BE2C (cell line): ENCODE measurements at places on chromosomes 5 and 9.

- no peak for DNase-seq
Measured at GRCh38 chr9:93303258-93303771, 119.4 kb downstream of the WNK2 start.

- no peak for DNase-seq
Measured at GRCh38 chr5:174953871-174954270, 229.5 kb downstream of the MSX2 start.

DNA sequence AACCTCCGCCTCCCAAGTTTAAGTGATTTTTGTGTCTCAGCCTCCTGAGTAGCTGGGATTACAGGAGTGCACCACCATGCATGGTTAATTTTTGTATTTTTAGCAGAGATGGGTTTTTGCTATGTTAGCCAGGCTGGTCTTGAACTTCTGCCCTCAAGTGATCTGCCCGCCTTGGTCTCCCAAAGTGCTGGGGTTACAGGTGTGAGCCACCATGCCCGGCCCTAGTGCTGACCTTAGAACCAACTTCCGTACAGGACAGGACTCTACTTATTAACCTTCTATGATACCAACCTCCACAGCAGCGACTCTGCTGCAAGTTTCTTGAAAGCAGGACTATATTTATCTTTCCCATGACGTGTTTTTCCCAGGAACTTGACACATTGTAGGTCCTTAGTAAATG, 176.9 kb downstream of the RGS3 start:
- DNase-seq = no peak

GRCh38 chr5:56480078-56480704, 247.1 kb upstream of the ANKRD55 start:
- no peak for DNase-seq

- DNase-seq = no peak
Measured at GRCh38 chr5:107766439-107766838, 95.7 kb upstream of the EFNA5 start.

DNA sequence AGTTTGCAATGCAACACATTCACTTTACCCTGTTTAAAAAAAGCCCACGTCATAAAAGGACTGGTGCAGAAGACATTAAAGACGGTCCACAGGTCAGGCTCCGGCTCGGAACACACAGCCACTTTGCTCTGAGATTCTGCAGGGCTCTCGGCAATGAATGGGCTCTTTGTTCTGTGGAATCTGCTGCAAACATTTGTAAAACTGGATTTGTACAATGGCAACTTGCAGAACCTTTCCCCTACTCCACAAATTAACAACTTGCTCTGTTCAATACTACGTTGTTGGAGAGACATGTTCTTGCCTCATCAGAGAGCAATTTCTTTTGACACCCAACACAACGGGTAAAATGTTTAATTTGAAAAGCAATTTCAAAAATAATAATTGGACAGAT, 13.0 kb upstream of the NR5A1 start:
- no peak for DNase-seq

- DNase-seq = no peak
Measured at GRCh38 chr5:179769796-179770195, 24.0 kb upstream of the LTC4S start.

DNA sequence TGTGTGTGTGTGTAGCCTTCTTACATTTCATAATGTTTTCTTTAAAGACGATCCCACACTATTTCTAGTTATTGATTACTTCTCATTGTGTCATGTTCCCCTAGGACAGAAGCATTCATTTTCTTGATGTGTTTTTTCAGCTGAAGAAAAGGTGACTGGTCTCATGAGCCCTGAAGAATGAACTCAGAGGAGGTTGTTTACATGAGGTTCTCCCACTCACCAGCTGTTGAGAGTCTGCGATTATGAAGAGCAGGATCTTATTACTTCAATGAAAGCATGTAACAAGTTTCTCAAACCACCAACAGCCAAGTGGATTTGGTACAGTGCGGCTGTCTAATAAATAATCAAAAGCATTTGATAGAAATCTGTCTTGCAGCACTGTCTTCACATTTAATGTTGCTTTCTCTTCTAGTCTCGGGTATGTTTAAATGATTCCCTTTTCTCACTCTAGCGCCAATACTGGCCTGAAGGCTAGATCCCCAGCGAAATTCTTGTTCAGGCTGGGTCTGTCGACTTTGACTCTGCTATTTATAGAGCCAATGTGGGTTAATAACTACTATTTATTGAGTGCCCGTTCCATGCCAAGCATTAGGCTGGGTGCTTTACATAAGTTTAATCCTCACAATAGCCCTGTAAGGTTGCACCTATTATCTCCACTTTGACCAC, 9.6 kb upstream of the FSD1L start:
- DNase-seq = no peak

GRCh38 chr9:93118863-93119702, 15.0 kb downstream of the NINJ1 start:
- peak; percentile 4 for DNase-seq

- DNase-seq = no peak
Measured at GRCh38 chr5:122097391-122097790, 19.3 kb upstream of the LOX start.

DNA sequence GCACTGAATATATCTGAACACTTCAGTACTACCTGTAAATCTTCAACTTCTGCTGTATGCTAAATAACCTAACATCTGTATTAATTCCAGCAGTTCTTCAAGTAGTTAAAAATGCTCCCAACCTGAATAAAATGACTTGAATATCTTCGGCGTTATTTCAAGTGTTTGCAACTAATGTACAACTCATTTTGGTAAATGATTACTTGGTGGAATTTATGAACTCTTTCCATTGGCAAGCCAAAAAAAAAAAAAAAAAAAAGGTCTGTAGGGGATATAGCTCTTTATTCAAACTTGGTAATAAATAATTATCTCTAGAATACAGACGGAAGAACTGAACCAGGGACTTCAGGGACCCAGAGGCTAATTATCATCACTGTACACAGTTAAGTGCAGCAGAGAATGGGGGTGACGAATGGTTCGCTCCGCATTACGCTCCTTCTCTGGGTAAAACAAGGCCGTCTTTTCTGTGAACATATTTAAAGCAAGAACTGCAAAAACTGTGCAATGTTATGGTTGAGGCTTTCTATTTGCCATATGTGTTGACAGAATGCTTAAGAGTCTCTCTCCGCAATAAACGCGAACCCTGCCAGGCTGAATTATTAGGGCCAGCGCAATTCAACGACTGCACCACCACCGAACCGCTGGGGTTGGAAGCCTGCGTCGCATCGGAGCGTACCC, 1.9 kb upstream of the ERBIN start:
- DNase-seq = no peak

GRCh38 chr9:19114680-19115270, 12.1 kb upstream of the HAUS6 start:
- no peak for DNase-seq

DNA sequence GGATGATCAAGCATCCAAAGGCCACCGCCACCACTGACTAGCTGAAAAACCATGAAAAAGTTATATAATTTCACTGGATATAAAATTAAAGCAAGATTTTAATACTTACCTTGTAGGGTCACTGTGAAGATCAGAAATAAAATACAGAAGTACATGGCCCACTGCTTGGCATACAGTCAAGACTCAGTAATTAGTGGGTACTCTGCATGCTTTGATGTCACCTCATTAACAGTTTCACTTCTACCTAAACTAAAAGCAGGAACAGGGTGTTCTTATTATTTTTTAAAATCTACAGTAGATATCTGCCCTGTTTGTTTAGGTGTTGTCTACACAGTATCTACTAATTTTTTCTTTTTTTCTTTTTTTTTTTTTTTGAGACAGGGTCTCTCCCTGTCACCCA, 66.4 kb downstream of the NFIB start:
- DNase-seq = no peak

DNA sequence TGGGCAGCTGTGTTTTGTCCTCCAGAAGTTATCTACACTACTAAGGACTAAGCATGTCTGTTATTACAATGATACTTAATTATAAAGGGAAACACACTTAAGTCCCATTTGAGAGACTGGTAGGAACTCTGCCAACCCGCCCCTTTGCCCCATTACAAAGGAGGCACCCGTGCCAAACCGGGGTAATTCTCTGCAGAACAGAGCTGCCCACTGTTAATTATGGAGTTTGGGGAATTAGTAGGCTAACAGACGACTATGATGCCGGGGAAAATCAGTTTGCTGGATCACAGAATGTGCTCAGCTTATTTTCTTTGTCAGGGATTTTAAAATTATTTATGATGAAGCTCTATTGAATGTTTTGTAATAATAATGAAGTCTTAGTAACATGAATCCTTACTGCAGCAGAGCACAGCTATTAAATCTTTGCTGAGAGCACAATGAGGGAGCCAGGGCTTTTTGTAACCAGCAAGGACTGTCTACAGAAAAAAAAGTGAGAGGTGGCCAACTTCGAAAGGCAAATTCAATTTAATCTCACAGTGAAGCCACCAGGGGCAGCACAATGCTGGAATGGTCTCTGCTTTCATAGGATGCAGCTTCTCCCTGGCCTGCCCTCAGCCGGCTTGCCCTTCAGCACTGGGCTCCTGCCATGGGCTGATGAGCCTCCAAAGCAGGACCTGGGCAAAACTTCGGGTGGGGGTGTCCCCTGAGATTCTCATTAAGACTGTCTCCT, 134.5 kb downstream of the GNAQ start:
- DNase-seq = peak; percentile 89

DNA sequence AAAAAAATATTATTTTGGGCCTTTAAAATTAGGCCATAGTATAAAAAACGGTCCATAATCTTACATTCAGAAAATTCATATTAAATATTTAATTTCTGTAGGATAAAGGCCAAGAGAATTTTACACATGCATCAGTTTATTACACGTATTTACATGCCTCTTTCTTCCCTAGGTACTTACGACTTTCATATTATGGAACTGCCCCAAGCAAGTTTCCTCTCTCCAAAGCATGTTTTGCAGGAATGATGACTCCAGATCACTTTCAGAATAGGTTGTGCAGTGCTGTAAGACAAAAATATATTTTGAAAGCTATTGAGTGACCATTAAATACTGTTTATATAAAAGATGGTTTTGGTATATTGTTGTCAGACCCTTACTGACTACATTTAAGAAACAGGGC, 61.8 kb downstream of the WDR36 start:
- no peak for DNase-seq

DNA sequence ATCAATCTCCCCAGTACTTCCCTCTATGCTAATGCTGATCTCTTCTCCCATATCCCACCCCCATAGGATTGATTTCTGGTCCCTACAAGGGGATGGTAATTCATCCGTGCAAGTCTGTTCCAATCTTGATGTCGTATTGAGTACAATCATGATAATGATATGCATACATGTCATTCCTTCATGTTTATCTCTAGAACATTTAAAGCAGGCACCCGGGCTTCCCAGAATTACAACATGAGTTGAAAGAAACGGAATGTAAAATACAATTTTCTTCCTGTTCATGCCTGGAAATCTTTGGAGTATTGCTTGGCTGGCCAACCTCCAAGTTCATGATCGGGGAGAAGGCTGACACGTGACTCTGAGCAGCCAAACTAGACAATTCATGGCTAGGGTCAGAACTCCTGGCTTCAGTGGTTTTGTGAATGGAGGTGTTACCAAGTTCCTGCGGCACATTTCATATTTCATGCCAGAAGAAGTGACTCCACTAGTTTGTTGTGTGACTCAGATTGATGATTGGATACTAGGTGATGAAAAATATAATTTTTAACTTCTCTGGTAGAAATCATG, 66.6 kb downstream of the C9orf152 start:
- DNase-seq = no peak

GRCh38 chr5:15938186-15938585, 241.4 kb downstream of the MARCHF11 start:
- no peak for DNase-seq

GRCh38 chr9:75071530-75072122, 16.3 kb downstream of the NMRK1 start:
- no peak for DNase-seq

DNA sequence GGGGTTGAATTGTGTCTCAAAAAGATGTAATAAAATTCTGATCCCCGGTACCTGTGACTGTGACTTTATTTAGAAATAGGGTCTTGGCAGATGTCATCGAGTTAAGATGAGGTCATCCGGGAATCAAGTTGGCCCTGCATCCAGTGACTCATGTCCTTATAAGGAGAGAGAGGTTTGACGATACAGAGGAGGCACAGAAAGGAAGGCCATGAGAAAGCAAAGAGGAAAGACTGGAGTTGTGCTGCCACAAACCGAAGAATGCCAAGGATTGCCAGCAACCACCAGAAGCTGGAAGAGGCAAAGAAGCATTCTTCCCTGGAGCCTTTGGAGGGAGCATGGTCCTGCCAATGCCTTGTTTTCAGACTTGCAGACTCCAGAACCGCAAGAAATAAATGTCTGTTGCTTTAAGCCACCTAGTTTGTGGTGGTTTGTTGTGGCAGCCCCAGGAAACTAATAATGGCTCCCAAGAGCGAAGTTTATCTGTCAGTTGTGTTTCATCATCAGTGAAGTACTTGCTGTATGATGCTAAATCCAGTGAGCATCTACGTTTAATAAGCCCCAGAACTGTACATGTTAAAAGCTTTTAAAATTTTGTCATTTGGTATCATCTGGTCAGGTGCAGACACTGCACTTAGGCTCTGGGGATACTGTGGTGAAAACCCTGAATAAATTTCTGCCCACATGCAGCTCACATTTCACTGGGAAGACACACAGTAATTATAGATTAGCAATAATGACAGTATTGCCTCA, 114.8 kb downstream of the TLE4 start:
- DNase-seq = no peak

DNA sequence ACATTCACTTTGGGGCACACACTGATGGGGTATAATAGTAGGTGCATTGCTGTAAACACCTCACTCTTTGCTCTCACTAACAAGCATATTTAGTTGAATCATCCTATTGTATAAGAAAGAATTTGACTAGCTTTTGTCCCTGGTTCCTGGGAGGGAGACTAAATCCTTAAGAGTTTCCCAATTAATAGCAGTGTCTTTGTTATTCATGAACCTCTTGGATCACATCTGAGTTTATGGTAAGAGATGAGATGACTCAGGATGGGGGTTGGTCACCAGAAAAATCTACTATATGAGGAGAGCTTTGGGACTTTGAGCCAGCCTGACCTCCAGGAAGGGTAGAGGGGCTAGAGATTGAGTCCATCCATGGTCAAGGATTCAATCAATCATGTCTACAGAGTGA, 56.8 kb downstream of the PUM3 start:
- DNase-seq = no peak

DNA sequence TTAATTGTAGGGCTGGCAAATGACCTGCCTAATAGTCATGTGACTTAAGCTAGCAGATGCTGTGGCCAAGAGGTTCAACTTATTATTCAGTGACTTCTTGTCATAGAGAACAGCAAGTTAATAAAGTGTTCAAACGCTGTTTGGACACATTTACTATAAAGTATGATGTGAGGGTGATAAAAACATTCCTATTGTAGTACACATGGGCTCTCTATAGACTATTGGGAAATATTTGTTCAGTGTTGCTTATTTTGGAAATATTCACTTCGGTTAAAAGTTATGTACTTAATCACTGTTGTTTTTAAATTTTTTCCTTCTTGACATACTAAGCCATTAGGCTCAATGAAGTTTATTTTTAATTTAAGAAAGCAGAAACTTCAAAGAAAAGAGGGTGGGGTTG, 345.0 kb downstream of the NNT start:
- DNase-seq = no peak

DNA sequence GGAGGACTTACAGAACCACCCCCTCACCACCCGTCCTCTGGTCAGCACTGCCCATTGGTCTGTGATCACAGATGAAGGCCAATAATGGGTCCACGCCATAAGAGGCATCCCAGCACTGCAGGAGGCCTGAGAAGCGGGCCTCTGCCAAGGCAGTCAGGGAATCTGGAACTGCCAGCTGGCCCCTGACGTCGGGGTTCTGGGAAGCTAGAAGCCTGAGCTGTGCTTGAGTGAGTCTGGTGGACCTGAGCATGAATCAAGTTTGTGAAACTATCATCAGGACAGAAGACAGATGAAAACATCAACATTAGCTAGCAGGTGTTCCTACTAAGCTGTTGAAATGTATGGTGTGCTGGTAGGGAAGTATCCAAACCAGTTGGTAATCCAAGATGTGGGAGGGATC, 7.8 kb downstream of the ANGPTL2 start:
- DNase-seq = no peak
